ENCODE measurements at places on chromosomes 6 and 20.

DNA sequence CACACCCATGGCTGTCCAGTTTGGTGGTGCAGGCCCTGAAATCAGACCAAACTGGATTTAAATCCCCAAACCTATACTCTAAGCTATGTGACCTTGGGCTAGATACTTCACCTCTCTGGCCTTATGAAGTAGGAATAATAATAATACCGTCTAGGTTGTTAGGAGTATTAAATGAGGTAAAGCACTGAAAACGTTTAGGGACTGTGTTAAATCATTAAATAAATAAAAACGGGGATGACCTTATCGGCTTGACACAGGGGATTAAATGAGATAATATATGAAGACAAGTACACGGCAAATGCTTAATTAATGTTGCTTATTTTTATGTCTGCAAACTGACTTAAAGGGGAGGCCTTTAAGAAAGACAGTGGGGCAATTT is 672 bp upstream of the STK4 start:
- DNase-seq, result no peak

GRCh38 chr6:167647737-167648470 is 178.8 kb upstream of the AFDN start:
- DNase-seq, result no peak

DNA sequence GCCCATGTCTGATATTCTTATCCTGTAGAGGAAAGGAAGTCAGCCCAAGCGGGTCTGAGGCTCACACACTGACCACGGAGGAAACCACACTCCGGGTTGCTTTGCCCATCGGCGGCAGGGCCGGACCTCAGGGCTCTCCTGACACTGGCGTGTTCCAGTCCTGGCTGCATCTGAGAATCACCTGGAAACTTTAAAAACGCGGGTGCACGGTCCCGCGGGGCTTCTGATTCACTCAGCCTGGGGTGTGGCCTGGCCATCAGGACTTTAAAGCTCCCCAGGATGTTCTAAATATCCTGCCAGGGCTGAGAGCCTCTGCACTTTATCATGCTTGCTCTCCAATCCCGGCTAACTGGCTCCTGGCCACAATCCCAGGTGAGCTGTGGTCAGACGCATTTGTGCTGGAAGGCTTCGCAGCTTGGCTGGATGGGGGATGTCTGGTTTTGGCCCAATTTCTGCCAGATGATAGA is 47.7 kb upstream of the DACT2 start:
- no peak for DNase-seq

DNA sequence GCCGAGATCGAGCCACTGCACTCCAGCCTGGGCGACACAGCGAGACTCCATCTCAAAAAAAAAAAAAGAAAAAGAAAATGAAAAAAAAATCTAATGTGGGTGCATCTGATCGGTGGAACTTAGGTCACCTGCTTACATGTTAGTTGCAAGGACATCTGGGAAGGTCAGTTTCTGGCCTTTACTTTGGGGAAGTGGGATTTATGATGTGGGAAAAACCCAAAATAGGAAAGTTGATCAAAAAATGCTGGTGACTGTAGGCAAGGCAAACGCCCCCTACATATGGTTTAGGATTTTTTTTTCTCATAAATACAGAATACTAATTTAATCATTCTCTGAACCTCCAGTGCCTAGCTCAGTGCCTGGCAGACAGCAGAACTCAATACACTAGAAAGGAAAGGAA is 69.2 kb upstream of the PIM1 start:
- peak; percentile 73 for DNase-seq

GRCh38 chr6:14728396-14729024 is 517.4 kb upstream of the JARID2 start:
- peak; percentile 74 for DNase-seq

DNA sequence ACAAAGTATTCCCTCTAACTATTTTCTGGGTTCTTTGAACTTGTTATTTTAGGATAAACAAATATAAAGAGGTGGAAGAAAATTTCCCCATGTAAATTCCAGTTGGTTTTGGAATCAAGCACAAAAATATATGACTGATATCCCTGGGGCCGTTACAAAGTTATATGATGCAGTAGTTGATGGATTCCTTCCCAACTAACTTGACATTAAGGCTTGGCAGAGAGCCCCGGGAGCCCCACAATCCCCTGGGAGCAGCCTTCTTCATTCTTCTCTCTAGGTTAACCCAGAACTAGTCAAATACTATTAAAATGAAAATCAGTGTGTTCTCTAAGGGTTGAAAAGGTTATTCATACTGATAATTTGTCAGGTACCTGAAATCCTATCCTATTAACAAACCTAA is 508.9 kb upstream of the SOX4 start:
- DNase-seq, result no peak

- DNase-seq, result no peak
Measured at GRCh38 chr6:168320634-168321033, 1.1 kb upstream of the DACT2 start.

DNA sequence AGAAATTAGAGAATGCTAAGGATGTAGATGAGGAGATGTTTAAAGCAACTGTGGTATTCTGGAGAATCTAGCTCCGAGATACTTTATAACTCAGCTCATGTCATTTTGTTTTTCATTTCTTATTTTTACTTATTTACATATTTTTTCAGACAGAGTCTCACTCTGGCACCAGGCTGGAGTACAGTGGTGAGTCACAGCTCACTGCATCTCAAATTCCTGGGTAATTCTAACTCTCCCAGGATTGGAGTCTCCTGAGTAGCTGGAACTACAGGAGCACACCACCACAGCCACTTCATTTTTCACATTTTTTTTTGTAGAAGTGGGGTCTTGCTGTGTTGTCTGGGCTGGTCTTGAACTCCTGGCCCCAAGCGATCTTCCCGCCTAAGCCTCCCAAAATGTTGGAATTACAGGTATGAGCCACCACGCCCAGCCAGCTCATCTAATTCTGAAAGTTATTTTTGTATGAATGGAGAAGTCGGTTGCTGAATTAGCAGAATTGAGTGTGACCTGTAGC is 94.3 kb upstream of the FAM8A1 start:
- no peak for DNase-seq

DNA sequence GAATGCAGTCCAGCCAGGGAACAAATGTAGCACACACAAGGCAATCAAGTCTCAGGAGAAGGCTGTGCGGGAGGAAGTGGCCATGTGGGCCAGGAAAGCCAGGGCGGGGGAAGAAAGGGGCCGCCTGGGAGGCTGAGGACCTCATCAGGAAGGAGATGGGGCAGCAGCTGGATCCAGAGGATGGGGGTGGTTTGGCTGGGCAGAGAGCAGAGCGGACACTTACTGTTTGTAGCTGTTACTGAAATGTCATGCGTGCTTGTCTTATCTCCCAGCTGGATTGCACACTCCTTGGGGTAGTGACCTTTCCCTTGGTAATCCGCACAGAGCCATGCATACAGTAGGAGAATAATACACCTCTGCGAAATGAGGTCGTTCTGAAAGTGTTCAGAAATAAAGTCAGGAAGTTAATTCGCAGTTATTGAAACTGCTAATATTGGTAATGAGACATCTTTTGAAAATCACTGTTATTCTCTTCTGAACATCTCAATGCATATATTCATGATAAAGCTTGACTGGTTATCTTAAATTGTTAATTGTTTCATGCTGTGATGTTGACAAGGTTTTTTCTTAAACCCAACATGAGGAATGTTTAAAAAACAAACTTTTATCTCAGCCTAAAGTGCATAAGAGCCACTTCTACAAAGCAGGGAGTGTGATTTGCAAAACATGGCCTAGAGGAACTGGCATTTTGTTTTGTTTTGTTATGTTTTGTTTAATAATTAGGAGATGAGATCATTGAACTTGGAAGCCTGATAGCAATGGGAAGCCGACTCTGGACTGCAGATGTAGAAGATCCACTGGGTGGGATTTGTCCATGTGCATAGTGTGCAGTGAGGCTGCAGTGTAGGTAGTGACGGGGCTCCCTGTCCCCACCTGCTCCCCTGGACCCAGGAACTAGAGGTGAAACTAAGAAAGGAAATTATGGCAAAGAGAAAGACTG is 18.0 kb upstream of the MAP3K4 start:
- no peak for DNase-seq

DNA sequence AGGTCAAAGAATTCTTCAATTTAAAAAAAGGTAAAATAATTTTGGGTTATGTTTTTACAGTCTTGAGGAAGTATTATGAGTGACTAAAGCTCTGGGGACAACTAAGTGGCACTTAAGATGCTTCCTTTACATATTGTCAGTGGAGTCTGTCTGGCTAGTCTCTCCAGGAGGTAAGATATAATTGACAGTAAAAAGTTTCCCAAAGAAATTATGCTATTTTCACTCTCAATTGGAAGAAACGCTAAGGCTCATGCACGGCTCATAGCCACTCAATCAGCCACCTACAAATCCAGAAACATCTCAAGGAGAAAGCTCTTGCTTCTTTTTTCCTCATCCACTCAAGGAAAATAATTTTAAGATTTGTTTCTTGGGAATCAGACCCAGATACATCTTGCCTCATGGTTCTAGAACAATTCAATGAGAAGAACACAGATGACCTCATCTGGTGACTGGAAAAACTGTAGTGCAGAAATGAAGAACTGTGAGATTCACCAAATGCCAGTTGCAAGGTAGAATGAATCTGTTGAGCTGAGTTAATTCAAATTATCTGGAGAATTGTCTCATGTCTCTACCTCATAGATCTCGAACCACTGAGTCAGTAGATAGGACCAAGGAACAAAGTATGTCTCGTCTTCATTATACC is 252.9 kb downstream of the TPBG start:
- no peak for DNase-seq

GRCh38 chr20:31707994-31708735 is 14.5 kb downstream of the BCL2L1 start:
- no peak for DNase-seq

DNA sequence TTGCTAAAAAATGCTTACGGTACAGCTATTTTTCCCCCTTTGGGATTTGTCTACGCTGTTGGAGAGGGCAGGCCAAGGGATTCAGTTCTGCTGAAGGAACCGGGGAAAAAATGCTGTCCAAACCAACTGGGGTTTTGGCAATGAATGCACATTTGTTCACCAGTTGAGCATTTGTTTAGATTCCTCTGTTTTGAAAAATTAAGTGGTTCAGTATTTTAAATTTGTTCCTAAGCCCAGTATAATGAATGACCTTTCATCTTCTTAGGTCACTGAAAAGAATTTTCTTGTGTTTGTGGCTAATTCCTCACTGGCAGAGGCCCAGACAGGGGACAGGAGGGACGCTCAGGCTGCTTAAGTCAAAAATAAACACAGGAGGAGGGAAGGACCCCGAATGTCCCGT is 10.8 kb upstream of the EYA2 start:
- no peak for DNase-seq

DNA sequence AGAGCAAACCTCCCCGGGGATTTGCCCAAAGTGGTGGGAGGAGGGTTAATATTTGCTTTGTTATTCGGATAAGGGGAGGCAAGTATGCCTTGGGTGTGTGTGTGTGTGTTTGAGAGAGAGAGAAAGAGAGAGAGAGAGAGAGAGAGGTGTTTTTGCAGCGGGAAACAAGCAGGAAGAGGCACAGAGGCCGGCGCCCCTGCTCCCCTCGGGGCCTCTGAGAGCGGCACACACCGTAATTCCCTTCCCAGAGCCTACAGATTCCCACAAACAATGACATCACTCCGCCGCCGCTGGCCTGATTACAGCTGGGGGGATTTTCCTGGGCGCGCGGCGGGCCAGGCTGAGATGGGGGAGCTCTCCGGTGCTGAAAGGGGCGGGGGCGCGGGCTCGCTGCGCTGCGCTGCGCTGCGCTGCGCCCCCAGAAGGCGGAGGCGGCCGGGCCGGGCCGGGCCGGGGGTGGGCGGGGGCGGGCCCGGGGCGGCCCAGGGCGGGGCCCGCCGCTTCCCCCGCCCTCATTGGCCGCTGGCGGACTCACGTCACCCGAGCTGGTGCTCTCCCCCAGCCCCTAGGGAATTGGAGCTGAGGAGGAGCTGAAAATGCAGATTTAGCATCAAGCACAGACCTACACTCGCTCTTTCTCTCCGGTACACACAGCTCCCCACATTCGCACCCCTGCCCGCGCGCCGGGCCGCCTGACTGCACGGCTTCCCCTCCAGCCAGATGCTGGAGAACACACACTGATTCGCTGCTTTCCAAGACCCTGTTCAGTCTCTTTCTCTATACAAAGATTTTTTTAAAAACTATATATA is at the start of gene PCSK2:
Gene PCSK2 (plus strand): TSS at position 631 of the 809 bp plus-strand sequence. CDS start 266 bp downstream, outside the sequence.
- no peak for DNase-seq

DNA sequence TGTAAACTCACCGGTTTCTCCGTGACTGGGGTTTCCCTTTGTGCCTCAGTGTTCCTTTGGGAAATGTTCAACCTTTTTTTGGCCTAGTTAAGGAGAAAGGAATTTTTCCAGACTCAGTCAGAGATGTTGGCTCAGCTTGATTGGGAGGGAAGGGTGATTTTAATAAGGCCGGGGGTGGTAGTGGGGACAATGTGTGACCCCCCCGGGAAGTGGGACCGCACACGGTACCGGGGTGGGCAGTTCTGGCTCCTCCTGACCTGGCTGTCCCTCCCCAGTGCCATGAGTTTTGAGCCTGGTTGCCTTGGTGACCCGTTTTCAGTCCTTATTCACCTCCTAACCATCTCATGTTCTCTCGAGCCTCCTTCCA is 132.7 kb downstream of the SNX5 start:
- no peak for DNase-seq

DNA sequence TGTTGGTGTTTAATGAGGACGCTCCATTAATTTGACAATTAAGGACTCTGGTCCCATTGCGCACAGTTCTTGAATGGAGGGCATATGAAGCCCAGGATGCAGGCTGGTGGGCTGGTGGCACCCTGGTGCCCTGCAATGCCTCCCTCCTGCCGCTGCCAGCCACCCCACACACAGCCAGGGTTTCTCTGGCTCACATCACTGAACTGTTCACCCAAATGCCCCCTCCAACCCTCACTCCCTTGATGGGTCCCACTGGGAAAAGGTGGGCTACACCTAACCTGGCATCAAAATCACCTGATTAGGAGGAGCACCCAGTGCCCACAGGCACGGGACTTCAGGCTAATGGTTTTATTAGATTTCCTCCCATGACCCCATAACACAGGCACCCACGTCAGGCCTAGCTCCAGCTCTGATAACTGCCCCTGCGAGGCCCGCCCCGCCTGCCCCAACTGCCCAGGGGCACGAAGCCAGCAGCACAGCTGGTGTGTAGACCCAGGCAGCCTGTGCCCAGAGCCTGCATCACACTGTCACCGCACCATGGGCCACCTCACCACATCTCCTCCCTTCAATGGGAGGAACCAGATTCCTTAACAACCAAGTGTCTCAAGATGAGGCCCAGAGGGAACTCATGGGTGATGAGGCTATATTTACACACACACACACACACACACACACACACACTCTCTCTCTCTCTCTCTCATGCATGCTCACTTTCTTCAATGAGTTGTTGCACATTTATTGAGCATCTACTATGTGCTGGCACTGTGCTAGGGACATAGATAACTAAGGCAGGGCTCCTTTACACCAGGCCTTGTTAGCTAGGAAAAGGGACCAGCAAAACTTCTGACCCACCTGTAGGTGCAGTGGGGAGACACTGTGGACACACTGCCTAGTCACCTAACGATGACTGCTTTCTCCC is 107.3 kb downstream of the NOL4L start:
- DNase-seq, result no peak

GRCh38 chr6:27178407-27178730 is 69.1 kb upstream of the PRSS16 start:
- no peak for DNase-seq

GRCh38 chr6:66179361-66179760 is 472.3 kb upstream of the EYS start:
- DNase-seq, result no peak

Data from inflammatory macrophage treated with lipopolysaccharide for 4 hours (primary cell).